Kidney epithelial cell (primary cell): ENCODE measurements at places on chromosomes 12 and 14. TPM values are rescaled to one million over a fixed set of nuclear protein-coding genes. Genes with fewer than 3 reads are reported as not detected.

The CLEC4D gene
- total RNA-seq: not detected in 2 replicates

The EXOC3L4 gene
- 0.34 and 0.46 TPM in 2 replicates for total RNA-seq

The TAS2R30 gene
- 0.48 and 0.84 TPM in 2 replicates for total RNA-seq

The SLC10A1 gene
- not detected in 2 replicates for total RNA-seq

The CISTR gene
- total RNA-seq: not detected in 2 replicates

The RFLNA gene
- 0.48 and 0.54 TPM in 2 replicates for total RNA-seq

The SMIM41 gene
- 0.34 TPM in 1 of 2 replicates, not detected in the other for total RNA-seq

The TCL1B gene
- total RNA-seq: not detected in 2 replicates

The MYO1H gene
- not detected in 2 replicates for total RNA-seq

The BBOF1 gene
- 6.7 and 9.2 TPM in 2 replicates for total RNA-seq

The PPP1R36 gene
- total RNA-seq: 0.75 and 1.2 TPM in 2 replicates

The MSRB3 gene
- total RNA-seq: 17.8 and 18.3 TPM in 2 replicates

The USP30 gene
- total RNA-seq: 9.4 TPM in 2 replicates
